ENCODE measurements at places on chromosomes 4 and X. TPM values are rescaled to one million over a fixed set of nuclear protein-coding genes. Genes with fewer than 3 reads are reported as not detected.

Gene KCND1
- total RNA-seq, result 0.35 TPM

- H3K27me3 ChIP-seq, result no peaks in the 10 kb centered on the region
- no peak overlapping the region for H3K4me3 ChIP-seq
- no peaks in the 10 kb centered on the region for H3K4me1 ChIP-seq
- DNase-seq, result no peak
These were observed 598.0 kb upstream of the AADAT start for GRCh38 chr4:170687751-170688150.

- no peak for DNase-seq
- H3K4me1 ChIP-seq, result no peaks in the 10 kb centered on the region
- no peaks in the 10 kb centered on the region for H3K36me3 ChIP-seq
- H3K27ac ChIP-seq, result no peak overlapping the region
These were observed 318.9 kb upstream of the F9 start for GRCh38 chrX:139211568-139212182.

DNA sequence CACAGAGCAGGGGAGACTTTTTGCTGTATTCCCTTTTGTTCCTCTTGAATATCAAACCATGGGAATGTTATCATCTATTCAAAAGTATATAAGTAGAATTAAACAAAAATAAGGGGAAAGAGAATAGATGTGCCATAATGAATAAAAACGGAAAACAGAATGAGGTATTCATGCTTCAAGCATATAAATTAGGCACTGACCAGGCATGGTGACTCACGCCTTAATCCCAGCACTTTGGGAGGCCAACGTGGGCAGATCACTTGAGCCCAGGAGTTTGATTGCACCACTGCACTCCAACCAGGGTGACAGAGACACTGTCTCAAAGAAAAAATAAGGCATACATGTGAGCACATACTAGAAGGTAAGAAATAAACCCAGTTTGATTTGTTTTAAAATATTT lies 16.3 kb upstream of the NEUROG2 start:
- no peak for DNase-seq
- no peak overlapping the region for H3K4me3 ChIP-seq

Gene FRMPD4
- not detected for total RNA-seq

Gene TSPAN7
- total RNA-seq, result 43.8 TPM
